Amygdala (tissue), 56 donors: ENCODE measurements at places on chromosomes 3 and 15.

- DNase-seq, result no peak
These were observed 92.7 kb upstream of the GOLGA8J start for GRCh38 chr15:29990035-29990434.

- DNase-seq, result no peak
These were observed 101.3 kb downstream of the LRRK1 start for GRCh38 chr15:101020451-101020850.

- DNase-seq, result no peak
These were observed 1.4 kb downstream of the RPSA start for GRCh38 chr3:39407773-39408492.

GRCh38 chr3:30848087-30848779 is 46.2 kb downstream of the GADL1 start:
- no peak for DNase-seq

DNA sequence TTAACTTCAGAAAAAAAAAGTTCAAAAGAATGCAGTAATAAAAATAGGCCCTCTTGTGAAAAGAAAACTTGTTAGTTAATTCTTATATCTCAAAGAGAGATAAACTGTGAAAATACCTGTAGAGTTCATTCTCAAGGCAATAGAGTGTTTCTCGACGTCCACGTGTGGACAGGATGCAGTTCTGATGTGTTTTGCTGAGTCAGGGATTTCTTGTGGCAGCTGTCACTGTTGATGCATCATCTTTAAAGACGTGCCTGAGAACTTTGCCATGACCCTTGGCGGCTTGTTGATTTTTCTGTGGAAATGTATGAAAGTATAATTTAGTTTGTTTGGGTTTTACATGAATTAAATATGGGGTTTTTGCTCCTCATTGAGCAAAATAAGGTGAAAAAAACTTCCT is 702.2 kb downstream of the NLGN1 start:
- no peak for DNase-seq

DNA sequence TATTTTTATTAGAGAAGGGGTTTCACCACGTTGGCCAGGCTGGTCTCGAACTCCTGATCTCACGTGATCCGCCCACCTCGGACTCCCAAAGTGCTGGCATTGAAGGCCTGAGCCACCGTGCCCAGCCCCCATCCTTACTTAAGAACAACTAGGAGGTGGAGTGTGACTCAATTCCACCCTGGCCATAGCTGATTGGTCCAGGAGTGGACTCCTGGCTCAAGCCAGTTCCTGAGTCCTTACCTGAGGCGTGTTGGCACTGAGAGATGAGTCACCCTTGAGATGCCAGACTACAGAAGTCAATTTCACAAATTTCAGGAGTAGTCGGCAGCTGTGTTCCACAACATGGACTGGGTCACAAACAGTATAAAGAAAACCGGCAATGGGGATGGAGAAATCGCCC is 124.2 kb downstream of the SHQ1 start:
- DNase-seq, result no peak

GRCh38 chr3:122947738-122948137 is 79.8 kb downstream of the SEMA5B start:
- no peak for DNase-seq

- no peak for DNase-seq
These were observed 35.0 kb downstream of the RASA2 start for GRCh38 chr3:141521781-141522180.

DNA sequence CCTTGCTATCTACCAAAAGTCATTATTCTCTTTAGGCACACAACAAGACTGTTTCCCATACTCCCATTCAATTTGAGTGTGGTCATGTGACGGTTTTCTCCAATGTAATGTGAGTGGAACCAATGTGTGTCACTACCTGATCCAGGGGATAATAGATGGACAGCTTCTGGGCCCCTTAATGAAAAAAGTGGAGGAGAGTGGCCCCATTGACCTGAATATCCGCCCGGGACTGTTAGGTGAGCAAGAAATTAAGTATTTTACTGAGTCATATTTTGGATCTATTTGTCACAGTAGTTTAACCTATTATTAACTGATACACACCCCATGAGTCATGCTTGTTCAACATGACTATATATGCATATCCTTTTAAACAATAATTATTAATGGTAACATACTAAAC is 15.1 kb upstream of the ARID3B start:
- DNase-seq, result no peak

DNA sequence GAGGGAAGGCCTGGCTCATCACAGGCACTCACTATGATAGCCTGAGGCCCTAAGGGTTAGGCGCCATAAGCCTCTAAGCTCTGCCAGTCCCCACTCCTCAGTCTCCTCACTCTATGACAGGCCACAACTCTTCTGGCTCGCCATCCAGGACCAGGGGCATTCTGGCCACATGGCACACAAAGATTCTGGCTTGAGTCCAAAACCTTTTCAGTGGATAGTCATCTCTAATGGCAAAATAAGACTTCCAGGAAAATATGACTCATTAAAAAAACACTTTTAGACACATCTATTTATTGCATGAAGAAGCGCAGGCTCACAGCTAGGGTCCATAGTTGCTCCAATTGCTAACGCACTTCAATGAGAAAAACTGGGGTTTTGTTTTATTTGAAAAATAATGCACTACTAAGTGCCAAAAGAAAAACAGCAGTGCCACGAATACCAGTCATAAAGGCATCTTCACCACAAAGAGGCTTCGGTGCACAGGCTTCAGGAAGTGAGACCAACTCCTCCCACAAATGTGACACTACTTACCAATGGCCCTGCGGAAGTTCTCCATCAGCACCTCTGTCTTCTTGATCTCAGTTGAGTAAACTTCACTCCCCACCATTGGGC is 11.1 kb downstream of the RUVBL1 start:
- DNase-seq, result no peak

DNA sequence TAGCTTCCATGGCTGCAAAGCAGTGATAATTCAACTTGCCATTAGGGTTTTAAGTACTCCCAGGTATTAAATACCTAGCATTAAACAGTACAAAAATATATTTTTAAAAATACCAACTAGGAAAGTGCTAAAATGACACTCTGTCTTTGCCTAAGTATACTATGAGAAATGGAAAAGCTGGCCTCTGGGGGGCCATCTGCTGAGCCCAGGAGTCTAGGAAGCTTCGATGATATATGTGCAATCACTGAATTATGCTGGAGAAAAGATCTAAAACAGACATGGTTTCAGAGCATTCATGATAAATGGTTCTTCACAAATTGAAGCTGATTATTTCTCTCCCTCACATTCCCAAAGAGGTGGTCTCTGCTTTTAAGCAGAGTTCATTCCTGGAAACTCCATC is 191.8 kb downstream of the OPA1 start:
- DNase-seq, result no peak

- no peak for DNase-seq
These were observed 430.3 kb upstream of the PDZRN3 start for GRCh38 chr3:74055061-74055460.

- DNase-seq, result no peak
These were observed 794.4 kb upstream of the LMCD1 start for GRCh38 chr3:7707187-7707586.

DNA sequence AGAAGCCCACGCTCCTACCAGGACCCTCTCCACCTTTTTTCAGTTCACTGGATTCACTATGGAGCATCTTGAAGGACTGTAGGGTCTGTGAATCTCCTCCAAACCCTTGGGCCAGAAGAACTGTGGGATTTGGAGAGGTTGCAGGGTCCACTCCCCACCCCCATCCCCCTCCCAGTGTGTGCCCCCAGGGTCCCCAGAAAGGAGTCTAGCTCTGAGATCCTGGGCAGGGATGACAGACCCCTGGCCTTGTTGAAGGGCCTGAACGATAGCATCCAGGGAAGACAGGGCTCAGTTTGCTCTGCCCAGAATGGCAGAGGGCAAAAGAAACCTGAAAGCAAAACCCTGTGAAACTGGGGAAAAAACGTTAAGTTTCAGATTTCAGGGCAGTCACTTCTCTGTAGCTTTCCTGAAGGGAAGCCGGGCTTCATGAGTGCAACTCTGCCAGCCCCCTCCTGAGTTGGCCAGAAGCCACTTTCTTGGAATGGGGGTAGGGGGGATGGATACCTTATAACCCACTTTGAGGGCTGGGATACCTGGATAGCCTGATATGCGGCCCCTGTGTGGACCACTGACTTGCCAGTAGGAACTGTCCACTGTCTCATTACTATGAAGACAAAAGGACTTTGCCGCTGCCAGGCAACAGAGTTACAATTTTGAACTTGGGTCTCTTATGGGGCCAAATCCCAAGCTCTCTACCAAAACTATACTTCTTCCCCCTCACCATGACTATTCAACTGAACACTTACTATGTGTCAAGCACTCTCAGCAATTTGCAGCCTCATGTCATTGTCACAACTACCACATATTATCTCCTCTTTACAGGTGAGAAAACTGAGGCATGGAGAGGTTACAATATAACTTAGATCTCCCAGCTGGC is 1.6 kb upstream of the CISH start:
- no peak for DNase-seq

- DNase-seq, result no peak
These were observed 12.5 kb downstream of the MRPS25 start for GRCh38 chr3:15052335-15053242.

DNA sequence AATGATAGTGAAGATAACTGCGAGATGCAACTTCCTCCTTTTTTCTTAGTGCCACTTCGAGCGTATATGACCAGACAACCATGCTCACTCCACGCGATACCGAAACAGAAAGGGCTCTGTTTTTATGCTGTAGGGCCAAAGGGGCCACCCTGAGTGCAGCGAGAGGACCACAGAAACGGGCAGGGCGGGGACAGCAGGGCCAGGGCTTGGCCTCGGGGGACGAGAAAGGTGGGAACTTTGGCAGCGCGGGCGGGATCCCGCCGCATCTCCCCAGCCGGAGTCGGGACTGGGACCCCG is 483 bp downstream of the VPS13C start:
- peak; percentile 49 for DNase-seq

GRCh38 chr3:191894406-191894805 is 433.4 kb downstream of the PYDC2 start:
- no peak for DNase-seq

DNA sequence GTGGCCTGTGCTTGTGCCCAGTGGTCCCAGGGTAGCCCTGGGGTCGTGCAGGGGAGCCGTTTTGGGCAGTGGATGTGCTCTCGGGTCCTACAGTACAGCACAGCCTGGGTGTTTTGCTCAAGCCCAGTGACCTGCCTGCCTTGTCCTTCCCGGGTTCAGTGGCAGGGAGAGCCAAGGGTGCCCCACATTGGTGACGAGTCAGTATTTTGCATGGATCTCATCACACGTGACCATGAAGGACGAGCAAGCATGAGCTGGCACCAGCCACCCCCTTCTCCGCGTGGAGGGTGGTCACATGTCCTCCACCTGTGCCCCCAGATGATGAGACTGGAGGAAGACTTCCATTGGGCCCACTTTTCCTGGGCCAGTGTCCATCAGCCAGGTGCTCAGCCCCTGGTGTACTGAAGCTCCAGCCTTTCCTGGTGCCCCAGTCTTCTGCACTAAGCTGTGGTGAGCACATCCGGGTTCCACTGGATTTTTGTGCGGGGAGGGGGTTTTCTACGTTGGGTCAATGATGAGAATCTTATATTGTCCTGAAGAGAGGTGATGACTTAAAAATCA is 197.5 kb downstream of the UBE3A start:
- DNase-seq, result no peak

DNA sequence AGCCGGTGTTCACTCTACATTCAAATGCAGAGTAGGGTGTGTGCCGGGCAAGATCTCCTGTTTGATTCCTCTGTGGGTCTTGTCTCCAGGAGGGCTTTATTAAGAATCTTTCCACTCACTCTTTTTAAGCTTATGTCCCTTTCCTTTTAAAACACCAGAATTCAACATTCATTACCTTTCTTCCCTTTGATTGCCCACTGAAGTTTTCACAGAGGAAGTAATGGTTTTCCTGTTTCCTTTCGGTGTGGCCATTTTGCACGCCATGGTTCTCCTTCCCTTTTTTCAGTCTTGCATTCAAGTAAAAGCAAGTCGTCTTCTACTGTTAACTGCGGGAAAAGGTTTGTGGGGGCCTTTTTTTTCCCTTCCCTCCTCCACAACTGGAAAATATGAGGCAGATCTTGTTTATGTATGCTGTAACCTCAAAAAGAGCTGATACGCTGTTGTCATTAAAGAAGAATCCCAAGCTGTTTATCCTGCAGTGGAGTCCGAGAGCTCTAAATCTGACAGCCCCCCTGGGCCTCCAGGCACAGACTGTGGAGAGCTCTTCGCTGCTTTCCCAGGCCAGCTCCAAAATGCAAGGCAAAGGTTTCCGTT is 40.5 kb downstream of the FILIP1L start:
- DNase-seq, result no peak

DNA sequence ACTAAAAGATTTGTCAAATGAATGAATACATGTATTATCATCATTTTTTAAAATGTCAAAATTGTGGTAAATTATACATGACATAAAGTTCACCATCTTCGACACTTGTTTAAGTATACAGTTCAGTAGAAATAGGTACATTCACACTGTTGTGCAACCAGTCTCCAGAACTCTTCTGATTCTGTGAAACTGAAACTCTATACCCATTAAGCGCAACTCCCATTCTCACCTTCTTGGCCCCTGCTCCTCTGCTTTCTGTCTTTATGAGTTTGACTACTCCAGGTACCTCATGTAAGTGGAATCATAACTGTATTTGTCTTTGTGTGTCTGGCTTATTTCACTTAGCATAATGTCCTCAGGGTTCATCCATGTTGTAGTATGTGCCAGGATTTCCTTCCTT is 50.1 kb upstream of the KBTBD8 start:
- no peak for DNase-seq

- DNase-seq, result no peak
These were observed 52.1 kb upstream of the EPHB1 start for GRCh38 chr3:134743006-134743405.

GRCh38 chr3:160127308-160127707 is 97.9 kb upstream of the C3orf80 start:
- no peak for DNase-seq
